T-cell (primary cell): ENCODE measurements at places on chromosomes 7 and 10.

DNA sequence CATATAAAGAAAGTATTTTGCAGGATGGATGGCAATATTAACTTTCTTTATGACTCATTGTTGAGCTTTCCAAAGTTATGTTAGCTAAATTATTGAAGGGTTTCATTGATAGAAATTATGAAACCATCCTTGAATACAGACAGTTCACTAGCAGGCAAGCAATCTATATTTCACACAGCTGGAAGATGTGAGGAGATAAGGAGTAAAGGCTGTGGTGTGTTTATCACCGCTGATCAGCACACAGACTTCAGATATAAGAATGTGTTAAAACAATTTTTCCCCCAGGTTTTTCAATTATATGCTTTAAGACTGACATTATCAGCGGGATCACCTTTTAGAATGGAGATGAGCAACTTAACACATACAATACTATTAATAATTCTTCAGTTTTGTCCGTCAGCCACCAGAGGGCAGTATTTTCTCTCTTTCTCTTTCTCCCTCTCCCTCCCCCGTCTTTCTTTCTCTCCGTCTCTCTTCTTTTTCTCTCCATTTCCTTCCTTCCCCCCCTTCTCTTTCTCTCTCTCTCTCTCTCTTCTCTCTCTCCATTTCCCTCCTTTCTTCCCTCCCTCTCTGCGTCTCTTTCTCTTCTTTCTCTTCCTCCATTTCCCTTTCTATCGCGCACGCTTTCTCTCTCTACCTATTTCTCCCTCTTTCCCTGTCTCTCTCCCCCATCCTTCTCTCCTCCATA, 62.9 kb upstream of the FAM171A1 start:
- DNase-seq: peak; percentile 30

DNA sequence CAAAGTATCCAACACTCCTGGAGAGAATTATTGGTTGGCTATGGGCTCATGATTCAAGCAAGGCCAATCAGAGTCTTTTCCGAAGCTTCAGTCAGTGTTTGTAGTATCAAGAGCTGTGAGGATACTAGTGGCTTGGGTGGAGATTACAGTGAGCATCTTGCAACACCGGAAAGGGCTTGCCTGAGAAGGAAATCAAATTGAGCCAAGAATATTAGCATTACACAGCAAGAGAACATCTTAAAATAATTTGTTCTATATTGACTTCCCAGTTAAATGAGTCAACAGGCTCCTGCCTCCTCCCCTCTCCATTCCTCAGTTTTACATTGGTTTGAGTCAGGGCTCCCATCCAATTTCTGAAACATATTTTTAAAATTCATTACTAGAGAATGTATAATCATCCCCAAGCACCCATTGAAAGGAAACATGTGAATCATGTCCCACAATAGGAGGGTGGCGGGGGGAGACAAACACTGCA, 127.4 kb downstream of the ELAPOR2 start:
- no peak for DNase-seq

DNA sequence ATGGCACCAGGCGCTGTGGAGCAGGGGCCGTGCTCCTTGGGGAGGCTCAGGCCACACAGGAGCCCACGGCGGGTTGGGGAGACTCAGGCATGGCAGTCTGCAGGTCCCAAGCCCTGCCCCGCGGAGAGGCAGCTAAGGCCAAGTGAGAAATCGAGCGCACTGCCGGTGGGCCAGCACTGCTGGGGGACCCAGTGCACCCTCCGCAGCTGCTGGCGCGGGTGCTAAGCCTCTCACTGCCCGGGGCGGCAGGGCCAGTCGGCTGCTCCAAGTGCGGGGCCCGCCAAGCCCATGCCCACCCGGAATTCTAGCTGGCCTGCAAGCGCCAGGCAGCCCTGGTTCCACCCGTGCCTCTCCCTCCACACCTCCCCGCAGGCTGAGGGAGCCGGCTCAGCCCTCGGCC, 57.1 kb downstream of the COL28A1 start:
- no peak for DNase-seq

GRCh38 chr10:114408112-114408967, 4.0 kb upstream of the AFAP1L2 start:
- DNase-seq: no peak

- no peak for DNase-seq
Observed at GRCh38 chr7:91114232-91114631, 150.0 kb upstream of the FZD1 start.

GRCh38 chr10:89384474-89385340, 6.9 kb downstream of the IFIT1B start:
- no peak for DNase-seq

DNA sequence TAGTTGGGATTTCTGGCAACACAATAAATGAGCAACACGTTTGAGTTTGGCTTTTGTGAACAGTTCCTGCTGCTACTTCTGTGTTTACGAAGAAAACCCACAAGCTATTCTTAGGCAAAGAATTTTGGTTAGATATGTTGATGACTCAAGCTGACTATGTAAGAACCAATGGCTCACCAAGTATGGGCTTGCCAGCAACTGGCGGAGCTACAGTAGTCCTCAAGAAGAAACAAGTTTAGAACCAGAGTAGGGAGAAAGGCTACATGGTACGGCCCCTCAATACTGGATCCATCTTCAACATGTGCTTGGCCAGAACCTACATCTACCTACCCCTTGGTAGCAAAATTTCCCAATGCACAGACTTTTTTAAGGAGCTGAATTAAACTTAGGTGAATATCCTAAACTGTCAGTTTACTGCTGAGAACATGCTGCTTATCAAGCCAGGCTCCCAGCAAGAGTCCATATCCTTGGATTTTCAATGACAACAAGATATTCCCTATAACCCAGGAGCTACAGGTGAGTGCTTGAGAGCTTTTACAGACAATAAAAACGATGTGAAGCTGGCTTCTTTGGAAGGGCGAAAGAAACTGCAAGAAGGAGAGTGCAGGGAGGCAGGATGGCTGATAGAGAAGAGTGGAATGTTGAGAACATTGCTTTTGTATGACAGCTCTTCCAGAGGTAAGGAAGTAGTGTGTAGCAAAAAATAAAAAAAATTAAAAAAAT, 74.3 kb upstream of the ASAH2 start:
- DNase-seq: no peak

GRCh38 chr7:28237363-28237762, 56.8 kb upstream of the JAZF1 start:
- DNase-seq: no peak

DNA sequence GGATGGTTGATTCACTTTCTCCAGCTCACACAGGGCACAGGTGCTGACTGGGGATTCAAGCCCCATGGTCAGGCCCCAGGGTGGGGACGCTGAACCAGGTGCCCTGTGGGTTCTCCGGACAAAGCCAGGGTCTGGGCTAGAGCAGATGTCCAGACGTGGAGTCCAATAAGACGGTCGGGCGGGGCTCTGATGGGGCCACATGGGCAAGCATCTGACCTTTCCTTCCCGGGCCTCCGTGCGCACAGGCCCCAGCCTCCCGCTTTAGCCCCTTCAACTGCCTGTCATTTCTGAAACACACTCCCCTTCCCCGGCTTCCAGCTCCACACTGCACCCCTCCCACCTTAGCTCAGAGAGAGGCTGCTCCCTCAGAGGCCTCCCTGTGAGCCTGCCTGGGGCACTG, 153.0 kb upstream of the PPP2R2D start:
- no peak for DNase-seq

- no peak for DNase-seq
Observed at GRCh38 chr7:128108129-128108528, 76.9 kb upstream of the LRRC4 start.

DNA sequence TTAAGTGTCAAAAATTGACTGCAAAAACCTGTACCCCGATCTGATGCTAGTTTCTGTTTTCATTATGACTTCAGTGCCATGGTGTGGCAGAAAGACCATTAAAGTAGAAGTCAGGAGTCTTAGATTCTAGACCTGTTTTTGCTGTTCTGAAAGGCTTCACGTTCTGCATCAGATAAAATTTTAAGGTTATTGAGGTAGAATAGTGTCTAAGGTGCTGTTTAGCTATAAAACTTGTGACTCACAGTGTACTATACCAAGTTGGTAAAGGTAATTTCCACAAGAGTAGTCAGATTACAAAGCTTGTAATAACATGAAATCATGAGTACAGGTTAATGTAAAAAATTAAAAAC, 38.6 kb downstream of the ZNRF2 start:
- no peak for DNase-seq

GRCh38 chr7:134618756-134619530, 27.7 kb upstream of the BPGM start:
- no peak for DNase-seq

DNA sequence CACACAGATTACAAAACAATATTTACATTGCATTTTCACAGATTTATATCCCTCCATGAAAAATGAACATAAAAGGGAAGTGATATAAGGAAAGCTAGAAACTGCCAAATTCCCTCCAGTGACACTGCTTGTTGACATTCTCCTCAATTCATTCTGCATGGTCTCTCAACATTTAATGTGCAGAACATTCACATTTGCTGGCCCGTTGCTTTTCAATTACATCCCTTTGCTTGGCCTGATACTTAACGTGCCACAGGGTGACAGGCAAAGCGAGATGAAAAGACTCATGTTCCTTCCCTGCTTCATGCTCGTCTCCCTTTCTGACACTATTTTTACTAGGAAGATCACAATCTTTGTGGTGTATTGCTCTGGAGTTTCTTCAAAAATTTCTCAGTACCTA, 1019.7 kb upstream of the LRRN3 start:
- DNase-seq: no peak

DNA sequence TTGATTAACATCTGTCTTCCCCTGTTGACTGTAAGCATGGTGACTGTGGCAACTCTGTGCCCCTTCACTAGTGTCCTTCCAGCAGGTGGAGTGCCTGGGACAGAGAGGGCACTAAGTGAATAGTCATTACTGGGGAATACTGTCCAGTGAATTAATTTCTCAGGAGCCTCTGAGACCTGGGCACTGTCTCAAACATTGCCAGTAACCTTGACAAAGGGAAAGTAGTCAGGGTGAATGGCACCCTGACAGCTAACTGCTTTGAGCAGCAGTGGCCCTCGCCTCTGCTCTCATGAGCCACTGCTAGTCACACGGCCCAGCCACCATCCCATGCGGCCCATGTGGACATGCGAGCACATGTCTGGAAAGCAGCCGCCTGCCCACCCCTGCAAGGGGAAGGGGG, 13.1 kb upstream of the GRB10 start:
- DNase-seq: no peak

DNA sequence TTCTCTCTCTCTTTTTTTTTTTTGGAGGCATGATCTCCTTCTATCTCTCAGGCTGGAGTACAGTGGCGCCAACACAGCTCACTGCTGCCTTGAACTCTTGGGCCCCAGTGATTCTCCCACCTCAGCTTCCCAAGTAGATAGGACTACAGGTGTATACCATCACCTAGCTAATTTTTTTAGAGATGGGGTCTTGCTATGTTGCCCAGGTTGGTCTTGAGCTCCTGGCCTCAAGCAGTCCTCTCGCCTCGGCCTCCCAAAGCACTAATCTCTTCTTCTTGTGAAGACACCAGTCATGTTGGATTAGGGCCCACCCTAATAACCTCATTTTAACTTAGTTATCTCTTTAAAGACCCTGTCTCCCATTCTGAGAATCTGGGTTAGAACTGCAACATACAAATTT, 45.6 kb downstream of the LRMDA start:
- no peak for DNase-seq

- DNase-seq: no peak
Observed at GRCh38 chr10:92846-93245, 42.4 kb upstream of the ZMYND11 start.

DNA sequence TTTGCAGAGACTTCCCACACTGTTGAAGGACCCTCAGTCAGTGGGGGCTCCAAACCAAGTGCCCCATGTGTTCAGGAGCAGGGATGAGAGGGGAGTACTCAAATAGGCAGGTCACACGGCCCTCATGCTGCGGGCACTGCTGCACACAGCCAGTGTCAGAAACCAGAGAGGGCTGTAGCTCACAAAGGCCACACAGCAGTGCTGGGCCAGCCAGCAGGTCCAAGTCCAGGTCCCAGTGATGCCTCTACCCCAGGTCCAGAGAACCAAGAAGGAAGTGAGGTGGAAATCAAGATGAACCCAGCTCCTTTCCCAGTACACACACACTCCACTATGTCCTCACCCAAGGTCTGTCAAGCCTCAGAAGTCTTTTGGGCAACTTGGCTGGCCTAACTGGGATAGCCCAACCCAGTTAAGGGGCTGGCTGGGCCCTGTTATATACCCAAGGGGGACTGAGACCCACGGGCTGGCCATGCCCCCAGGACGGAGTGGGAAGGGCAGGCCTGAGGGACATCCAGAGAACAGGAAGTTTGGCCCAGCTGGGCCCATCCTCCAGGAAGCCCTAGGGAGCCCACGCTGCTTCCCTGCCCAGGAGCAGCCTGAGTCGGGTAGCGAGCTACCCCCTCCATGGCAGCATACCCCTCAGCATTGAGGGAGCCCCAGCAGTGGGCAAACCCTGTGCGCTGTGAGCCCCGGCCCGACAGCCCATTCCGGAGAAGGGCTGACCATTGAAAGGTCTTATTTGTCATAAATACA, 24.3 kb downstream of the GRID1 start:
- DNase-seq: no peak

GRCh38 chr7:79293655-79294142, 159.8 kb downstream of the MAGI2 start:
- DNase-seq: no peak

DNA sequence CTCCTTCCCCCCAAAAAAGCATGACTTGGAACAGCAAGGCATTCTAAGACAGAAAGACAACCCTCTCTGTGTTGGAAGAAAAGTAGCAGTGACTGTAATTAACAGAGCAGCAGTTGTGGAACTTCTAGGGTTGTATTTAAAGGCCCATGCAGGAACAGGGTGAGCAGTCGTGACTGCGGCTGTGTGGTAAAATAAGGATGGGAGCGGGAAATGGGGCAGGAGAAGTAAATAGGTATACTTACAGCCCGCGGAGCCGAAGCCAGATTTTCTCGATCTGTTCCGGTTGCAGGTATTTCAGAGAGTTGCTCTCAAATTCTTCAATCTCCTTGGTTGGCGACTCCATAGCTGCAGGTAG, 179 bp downstream of the PDE1C start:
- no peak for DNase-seq

DNA sequence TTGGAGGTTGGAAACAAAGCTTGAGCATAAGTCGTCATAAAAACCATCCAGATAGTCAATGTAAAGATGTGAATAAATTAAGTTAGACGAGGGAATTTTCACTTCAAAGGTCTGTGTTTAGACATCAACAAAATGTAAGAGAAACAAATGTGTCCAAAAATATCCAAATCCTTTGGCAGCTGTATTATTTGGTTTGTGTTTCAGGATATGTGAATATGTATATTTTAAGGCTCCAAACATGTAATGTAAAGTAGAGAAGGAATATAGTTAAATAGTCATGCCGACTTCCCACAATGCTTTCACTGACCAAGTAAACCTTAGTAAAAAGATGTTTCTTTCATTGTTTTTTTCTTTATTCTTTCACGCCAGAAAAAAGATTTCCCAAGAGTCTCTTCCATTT, 604.9 kb upstream of the NRP1 start:
- DNase-seq: no peak

DNA sequence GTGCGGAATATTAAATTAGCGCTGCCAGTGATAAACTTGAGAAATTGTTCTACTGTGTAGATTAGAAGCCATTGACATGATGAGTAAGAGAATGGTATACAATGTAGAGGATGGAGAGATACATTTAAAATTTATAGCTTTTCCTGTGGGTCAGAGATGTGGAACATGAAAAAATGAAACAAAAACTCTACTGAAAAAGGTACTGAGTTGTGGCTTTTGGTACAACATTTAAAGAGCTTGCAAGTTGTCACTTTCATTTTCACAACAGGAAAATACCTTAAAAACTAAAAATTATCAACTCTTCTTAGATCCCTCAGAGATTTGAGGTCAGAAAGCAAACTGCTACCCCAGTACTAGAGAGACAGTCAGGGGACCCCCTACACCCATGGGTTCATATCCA, 348.8 kb upstream of the CDC14C start:
- DNase-seq: no peak

GRCh38 chr7:26612742-26613141, 251.6 kb downstream of the SKAP2 start:
- DNase-seq: no peak
